ENCODE measurements at places on chromosomes 6 and 20. TPM values are rescaled to one million over a fixed set of nuclear protein-coding genes. Genes with fewer than 3 reads are reported as not detected.

The PCK1 gene
- total RNA-seq = not detected

The HLA-DOB gene
- 3.6 TPM for total RNA-seq

The SDC4 gene
- 136 TPM for total RNA-seq

GRCh38 chr6:14770572-14770971, 475.3 kb upstream of the JARID2 start:
- no peak for DNase-seq

- no peak for DNase-seq
Measured at GRCh38 chr6:169161572-169162167, 92.0 kb downstream of the THBS2 start.

DNA sequence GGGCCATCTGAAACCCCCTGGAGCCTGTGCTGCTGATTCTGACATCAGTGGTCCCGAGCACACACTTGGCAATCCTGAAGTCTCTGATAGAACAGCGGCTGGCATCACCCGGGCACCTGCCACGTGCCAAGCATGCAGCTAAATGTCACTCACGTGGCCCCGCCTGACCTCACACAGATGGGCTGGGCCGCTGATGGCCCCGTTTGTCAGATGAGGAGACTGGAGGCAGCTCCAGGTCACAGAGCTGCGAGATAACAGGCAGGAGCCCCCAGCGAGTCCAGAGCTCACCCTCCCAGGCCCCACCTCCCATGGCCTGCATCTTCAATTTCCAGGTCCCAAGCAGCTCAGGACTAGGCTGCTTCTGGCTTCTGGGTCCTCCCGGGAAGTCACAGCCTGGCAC, 67.2 kb downstream of the YTHDF1 start:
- no peak for DNase-seq
